BJ (cell line): ENCODE measurements at places on chromosomes 7 and 10. TPM values are rescaled to one million over a fixed set of nuclear protein-coding genes. Genes with fewer than 3 reads are reported as not detected.

CASTOR2 gene
- polyA plus RNA-seq, result 3.0 and 5.7 TPM in 2 replicates

SLC29A3 gene
- 4.2 and 7.2 TPM in 2 replicates for polyA plus RNA-seq

GDF2 gene
- not detected in 2 replicates for polyA plus RNA-seq

GRCh38 chr10:60646966-60647796 lies 131.1 kb upstream of the CDK1 start:
- DNase-seq, result no peak

GRCh38 chr7:823649-824048 lies 8.6 kb upstream of the SUN1 start:
- no peak for DNase-seq

DNA sequence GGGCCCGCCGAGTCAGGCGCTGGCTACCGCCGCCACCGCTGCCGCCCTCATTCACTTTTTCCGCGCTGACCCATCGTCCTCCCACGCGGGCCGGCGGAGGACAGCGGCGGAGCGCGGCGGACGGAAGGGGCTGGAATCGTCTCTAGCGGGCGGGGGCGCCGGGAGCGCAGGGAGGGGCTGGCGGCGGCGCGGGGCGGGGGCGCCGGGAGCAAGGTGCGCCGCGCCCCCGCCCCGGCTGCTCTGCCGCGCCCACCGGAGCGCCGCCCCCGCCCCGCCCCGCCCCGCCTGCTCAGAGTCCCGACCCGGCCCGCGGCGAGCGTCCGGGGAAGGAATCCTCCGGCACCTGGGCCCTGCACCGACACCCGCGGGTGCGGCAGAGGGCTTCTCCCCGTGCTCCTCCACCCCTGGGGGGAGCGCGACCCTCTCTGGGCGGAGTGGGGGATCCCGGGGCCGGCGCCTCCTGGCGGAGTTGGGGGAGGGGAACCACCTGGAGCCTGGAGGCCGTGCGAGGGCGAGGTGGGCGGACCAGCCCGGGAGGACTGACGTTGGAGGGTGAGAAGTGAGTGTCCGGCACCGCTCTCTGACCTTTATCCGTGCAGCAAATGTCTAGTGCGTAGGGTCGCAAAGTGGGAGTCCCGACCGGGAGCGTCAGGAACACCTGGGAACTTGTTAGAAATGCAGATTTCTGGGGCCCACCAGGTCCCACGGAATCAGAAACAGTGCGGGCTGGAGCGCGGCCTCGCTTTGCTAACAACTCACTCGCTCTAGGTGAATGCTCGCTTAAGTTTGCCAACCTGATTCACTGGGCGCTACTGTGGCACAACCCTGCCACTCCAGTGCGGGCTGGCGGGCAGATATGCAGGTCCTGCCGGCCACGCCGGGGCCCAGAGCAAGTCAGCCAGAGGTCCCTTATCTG lies at the start of gene COBL:
Gene COBL, minus strand, starts transcription at position 144 of the 916 bp plus-strand sequence. CDS start 176 bp downstream, outside the sequence.
- no peak for DNase-seq

- DNase-seq, result no peak
Measured at GRCh38 chr10:78961760-78962159, 107.0 kb upstream of the ZMIZ1 start.

DNA sequence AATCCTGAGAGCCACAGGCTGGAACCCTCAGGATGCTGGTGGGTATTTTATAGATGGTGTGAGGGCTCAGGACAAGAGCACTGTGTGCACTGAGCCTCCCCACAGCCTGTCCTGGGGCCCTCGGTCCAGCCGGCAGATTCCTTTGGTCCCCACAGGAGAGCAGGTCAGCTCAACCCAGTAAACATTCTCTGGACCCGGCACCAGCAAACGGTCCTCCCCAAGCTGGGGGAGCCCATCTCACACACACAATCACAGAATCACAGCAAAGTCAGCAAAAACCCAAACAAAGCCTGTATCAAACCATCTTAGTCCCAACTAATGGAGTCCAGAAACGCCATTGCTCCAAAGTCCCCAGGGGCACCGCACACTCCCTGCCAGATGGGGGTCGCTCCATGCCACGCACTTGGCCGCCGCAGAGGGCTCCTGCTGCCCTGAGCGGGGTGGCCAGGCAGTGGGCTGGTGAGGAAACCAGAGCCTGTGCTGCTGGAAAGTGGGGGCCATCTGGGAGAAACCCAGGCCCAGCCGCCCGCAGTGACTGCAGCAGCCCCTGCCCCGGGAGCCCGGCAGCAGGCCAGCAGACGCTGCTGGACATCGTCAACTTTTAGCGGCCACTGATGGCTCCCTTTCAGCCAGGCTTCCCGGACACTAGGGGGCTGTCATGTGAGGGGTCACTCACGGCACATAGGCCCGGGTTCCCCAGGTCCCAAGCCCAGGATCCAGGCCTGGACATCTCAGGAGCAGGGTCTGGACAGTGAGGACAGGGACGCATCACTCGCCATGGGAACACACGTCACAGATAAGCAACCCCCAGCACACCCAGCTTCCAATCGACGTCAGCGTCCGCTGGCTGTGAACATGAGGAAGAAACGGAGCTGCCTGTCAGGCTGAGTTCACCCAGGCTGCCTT lies 52.6 kb downstream of the DPYSL4 start:
- DNase-seq, result no peak
